Panc1 (cell line): ENCODE measurements at places on chromosomes 6 and 20.

DNA sequence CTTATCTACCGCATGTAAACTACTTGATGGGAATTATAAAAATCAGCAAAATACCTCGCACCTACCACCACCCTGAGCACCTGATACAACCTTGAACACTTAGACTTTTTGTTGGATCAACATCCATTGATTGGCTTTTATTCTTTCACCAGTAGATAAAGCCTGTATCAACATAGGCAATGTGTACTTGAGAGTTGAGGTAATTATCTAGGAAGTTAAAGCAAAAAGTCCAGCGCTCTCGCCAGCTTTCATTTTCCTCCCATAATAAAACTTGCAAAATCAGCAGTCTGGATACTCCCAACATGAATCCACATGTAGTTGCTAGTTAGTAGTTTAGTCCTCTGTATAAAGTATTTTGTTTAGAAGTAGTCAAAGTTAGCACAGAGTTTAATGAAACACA is 132.0 kb upstream of the PRDM1 start:
- no peaks in the 10 kb centered on the region; the same call in 1 of the 2 replicates for H3K27me3 ChIP-seq
- no peaks in the 10 kb centered on the region for H3K4me1 ChIP-seq
- no peak for DNase-seq
- H3K4me3 ChIP-seq, result no peak overlapping the region

DNA sequence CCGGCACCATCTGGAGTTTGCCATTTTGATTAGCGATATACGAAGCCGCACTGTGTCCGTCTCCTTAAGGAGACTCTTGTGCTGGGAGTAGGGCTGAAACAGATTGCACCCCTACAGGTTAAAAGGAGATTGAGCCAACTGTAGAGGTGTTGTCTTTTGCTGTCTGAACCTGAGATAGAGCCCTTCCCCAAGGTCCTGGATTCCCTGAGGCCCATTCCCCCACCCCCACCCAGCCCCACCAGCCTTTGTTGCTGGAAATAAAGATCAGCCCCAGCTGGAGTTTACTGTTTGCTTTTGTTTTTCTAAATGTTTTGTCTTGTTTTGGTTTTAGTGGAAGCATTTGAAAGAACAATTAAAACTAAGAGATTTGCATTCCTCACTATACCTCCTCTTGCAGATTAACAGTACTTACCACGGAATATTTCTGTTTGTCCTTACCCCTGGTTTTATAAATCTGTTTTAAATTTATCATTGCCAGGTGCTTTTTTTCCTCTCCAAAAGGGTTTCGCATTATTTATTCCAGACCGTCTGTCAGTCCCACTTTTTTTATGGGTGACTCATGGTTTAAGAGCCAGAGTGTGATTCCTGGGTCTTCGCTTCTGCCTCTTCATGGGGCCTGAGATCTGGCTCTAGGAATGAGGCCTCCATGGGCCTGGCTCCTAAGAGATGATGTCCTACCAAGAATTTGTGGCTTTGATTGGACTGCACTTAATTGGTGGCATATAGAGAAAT is 169.2 kb downstream of the DTNBP1 start:
- H3K4me3 ChIP-seq, result no peak overlapping the region
- H3K27ac ChIP-seq, result no peak overlapping the region
- no peaks in the 10 kb centered on the region for H3K36me3 ChIP-seq
- H3K27me3 ChIP-seq, result no peaks in the 10 kb centered on the region

DNA sequence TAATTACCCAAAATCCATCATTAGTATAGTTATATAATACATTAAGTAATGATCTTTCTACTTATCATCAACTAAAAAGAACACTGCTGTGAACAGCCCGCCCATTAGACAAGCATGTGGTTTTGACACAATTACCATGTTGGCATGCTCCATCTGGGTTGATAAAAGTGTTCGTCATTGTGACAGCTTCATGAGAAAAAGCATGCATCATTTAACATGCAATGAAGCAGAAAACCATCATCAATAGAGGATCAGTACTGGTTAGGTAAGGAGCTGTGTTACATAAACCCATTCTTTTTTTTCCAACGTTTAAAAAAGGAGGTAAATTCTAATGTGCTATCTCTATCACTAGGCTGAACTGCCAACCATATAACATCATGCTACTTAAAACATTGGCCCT is 101.9 kb downstream of the EPB41L2 start:
- no peaks in the 10 kb centered on the region for H3K36me3 ChIP-seq
- no peaks in the 10 kb centered on the region for H3K27me3 ChIP-seq
- H3K4me3 ChIP-seq, result no peak overlapping the region
- no peak for DNase-seq
- peaks cover 12% of the 10 kb centered on the region for H3K4me1 ChIP-seq
- no peak overlapping the region for H3K27ac ChIP-seq

GRCh38 chr6:13453771-13454251 is 33.6 kb downstream of the GFOD1 start:
- H3K36me3 ChIP-seq, result no peaks in the 10 kb centered on the region
- peaks cover 3% of the 10 kb centered on the region; the same call in 1 of the 2 replicates for H3K27me3 ChIP-seq
- DNase-seq, result peak; percentile 13
- no peak overlapping the region for H3K4me3 ChIP-seq

DNA sequence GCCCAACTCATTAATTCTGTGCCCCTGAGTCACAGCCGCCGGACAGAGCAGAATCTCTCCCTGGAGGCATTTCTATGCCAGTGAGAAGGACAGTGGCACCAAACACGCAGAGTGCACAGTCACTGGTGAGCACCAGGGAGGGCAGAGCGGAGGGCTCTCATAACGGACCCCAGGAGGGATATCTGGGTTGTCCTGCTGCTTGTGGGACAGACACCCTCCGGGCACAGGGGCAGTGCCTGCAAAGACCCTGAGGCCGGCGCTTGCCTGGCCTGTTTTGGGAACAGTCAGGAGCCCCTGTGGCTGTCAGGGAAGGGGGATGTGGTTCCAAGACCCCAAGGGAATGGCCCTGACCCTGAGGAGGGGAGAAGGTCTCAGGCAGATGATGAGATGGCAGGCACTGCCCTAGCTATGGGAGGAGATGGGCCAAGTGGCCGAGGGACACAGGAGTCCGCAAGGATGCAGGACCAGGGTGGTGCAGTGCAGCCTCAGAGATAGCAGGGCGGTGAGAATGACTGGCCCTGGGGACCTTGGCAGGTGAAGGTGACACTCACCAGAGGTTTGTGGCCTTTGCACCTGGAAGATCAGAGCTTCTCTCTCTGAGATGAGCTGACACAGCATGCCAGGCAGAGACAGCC is 270.8 kb downstream of the SMOC2 start:
- no peak overlapping the region for H3K4me3 ChIP-seq
- DNase-seq, result no peak
- no peak overlapping the region for H3K27ac ChIP-seq

- H3K4me3 ChIP-seq, result no peak overlapping the region
- DNase-seq, result no peak
- H3K4me1 ChIP-seq, result no peaks in the 10 kb centered on the region
- no peaks in the 10 kb centered on the region for H3K36me3 ChIP-seq
Observed at GRCh38 chr6:11292594-11293236, 60.2 kb upstream of the NEDD9 start.

DNA sequence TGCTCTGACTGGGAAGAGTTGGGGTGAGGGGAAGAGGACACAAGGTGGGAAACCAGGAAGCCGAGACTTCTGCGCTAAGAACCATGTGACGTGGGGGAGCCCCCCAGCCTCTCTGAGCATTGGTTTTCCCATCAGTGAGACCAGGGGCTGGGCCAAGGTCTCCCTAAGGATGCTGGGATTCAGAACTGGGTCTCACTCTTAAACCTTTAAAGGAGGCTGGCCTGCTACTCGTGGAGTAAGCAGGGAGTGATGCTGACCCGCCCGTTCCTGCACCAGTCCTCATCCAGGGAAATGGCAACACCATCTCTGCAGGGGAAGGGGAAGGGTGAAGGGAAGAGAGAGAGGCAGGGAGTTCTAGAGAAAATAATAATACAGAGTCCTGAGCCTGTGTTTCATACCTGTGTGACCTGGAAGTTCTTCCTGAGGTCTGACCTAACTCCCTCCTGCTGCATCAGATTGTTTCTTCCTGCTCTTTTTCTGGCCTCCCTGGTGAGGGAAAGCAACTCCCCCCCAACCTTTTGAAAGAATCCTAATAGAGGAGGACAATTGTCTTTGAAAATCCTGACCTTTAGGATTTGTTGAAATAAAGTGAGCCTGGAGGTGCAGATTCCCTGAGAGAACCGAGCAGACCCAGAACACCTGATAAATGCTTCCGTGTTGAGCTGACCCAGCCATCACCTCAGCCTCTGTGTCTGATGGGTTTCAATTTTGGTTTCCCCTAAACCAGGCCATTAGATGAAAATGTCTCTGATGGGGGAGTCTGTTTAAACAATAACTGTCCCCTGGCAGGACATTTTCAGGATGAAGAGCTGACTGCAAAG is 3.0 kb upstream of the GRM4 start:
- no peaks in the 10 kb centered on the region; the same call in 1 of the 2 replicates for H3K27me3 ChIP-seq
- DNase-seq, result no peak
- no peak overlapping the region for H3K4me3 ChIP-seq
- peaks cover under 1% of the 10 kb centered on the region; the same call in 1 of the 2 replicates for H3K4me1 ChIP-seq
- no peak overlapping the region for H3K27ac ChIP-seq

- H3K27me3 ChIP-seq, result no peaks in the 10 kb centered on the region
- no peaks in the 10 kb centered on the region for H3K4me1 ChIP-seq
- DNase-seq, result no peak
- H3K4me3 ChIP-seq, result no peak overlapping the region
- H3K36me3 ChIP-seq, result no peaks in the 10 kb centered on the region
Observed at GRCh38 chr6:156510242-156510641, 266.9 kb upstream of the ARID1B start.

- H3K27me3 ChIP-seq, result no peaks in the 10 kb centered on the region
- no peak overlapping the region for H3K4me3 ChIP-seq
- DNase-seq, result no peak
- no peaks in the 10 kb centered on the region for H3K4me1 ChIP-seq
Observed at GRCh38 chr6:130063806-130064205, 45.4 kb downstream of the L3MBTL3 start.

- H3K27ac ChIP-seq, result peak overlapping the region; percentile 46
- H3K4me1 ChIP-seq, result peaks cover 16% of the 10 kb centered on the region
- peak overlapping the region; percentile 29; the same call in 1 of the 2 replicates for H3K4me3 ChIP-seq
- no peaks in the 10 kb centered on the region for H3K36me3 ChIP-seq
- no peaks in the 10 kb centered on the region for H3K27me3 ChIP-seq
Observed at GRCh38 chr6:155143578-155144106, 120.2 kb upstream of the CLDN20 start.

GRCh38 chr20:50904067-50904570 is 27.1 kb downstream of the ADNP start:
- no peaks in the 10 kb centered on the region; the same call in 1 of the 2 replicates for H3K4me1 ChIP-seq
- no peak overlapping the region for H3K4me3 ChIP-seq
- no peak overlapping the region for H3K27ac ChIP-seq
- DNase-seq, result no peak
- no peaks in the 10 kb centered on the region for H3K27me3 ChIP-seq
